Lower leg skin (tissue), 4 donors: ENCODE measurements at places on chromosomes 13 and 19. TPM values are rescaled to one million over a fixed set of nuclear protein-coding genes. Genes with fewer than 3 reads are reported as not detected.
A peak's percentile ranks its signal among the peaks of the same experiment; 100 is the strongest.

DNA sequence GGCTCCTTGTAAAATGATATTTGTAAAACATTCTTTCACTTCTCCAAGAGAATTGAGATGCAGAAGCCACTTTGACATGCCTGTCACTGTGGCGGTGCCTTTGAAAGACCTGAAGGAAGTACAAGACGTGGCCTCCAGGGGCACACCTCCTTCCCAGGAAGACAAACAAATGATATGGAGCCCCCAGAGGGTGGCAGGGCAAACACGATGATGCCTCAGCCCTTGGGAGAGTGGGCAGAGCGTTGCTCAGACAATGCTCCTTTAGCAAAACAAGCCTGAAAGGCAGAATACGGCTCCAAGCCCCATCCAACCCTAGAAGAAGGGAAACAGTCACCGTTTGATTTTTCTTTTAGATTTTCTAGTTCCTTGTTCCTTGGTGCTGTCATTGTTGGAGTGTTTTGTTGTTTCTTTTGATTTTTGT is 9.2 kb upstream of the ATP12A start:
- no peak for DNase-seq

- DNase-seq, result no peak
These were observed 83.4 kb downstream of the ATP8A2 start for GRCh38 chr13:25455146-25455545.

- no peak for DNase-seq
These were observed 3.9 kb downstream of the OCEL1 start for GRCh38 chr19:17229890-17230289.

GRCh38 chr13:59229401-59229800 is 934.3 kb downstream of the DIAPH3 start:
- DNase-seq, result no peak

DNA sequence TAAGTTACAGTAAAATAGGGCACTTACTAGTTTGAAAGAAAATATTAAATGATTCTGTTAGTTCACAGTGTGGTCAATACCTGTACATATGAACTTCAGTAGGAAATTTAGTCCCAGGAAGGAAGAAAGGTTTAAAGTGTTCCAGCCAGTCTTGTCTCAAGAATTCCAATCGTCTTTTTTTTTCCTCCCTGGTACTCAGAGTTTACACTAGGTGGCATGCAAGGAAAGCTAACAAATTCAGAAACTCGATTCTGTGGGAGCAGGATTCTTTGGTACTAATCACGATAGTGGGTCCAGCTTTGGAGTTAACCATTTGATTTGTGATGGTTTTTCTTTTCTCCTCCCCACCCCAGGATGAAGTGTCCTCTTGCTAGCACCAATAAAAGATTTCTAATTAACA is 43.6 kb downstream of the POLR1D start:
- DNase-seq, result no peak

DNA sequence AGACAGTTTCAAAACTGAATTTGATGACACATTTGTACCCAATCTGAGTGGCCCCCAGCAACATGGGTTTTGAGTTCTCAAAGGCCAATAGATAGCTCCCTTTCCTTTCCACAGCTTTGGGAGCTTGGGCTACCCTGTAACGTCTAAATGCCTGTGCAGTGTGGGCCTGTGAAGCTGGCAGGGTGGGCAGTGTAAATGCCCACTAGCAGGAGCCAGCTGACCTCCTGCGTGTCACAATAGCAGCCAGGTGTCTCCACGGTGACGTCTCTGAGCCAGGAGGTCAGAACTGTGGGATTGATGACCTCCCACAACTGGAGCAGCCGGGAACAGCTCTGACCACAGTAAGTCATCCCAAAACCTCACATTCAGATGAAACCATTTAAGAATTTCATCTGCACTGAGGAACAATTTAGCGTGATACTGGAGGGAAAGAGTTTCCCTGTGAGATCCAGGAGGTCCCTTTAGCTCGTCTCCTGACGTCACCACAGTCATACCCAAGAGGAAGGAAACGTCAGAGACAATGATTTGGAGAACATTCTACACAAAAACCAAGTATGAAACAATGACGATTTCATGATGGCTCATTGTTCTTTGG is at the start of gene IPO5:
Gene IPO5 (plus strand): TSS at position 300 of the 595 bp plus-strand sequence. CDS start 23,022 bp downstream, outside the sequence.
- peak; percentile 42 for DNase-seq

DNA sequence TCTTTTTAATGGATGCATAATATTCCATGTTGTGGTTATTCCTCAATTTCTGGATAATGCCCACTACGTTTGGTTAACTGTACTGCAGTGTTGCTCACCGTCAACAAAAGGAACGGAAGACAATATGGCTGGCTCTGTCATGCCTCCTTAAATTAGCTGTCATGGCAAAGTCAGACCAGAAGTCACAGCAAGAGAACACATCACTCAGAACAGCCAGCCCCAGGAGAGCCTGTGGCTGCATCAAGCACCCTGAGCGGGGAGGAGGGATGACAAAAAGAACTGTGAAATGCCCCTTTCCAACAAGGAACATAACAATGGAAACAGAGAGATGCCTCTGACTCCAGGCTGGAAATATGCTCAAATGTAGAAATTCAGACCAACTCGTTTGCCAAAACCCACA is 366.0 kb upstream of the ZNF507 start:
- peak; percentile 59 for DNase-seq

GRCh38 chr13:114017966-114018365 is 44.1 kb upstream of the C13orf46 start:
- no peak for DNase-seq

DNA sequence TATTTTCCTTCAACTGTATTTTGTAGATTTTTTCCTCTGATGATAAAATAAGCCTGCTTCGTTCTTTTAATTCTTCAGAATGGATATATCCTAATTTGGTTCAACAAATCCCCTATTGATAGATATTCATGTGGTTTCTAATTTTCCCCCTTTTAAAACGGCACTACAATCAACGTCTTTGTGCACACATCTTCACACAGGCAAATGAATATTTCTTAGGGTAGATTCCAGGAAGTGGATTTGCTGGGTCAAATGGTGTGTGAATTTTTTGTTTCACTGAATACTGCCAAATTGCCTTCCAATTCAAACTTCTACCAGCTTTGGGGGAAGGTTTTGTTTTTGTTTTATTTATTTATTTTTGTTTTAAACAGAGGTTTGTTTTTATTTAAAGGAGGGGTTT is 287.2 kb downstream of the FOXO1 start:
- DNase-seq, result no peak

DNA sequence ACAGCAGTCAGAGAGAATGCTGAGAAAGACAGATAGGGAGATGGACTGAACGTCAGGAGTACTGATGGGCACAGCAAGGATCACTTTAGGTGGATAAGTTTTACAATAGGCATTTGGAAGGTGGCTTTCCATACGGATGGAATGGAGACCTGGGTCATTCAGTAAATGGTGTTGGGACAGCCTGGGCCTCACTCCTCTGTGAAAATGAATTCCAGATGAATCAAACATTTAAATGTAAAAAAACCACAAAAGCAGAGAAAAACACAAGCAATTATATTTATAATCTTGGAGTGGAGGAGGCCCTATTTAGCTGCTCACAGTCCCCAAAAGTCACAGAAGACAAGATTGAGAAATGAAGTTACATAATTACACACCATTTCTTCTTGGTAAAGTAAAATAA is 4.7 kb downstream of the IL17D start:
- DNase-seq, result no peak

GRCh38 chr13:110248449-110249143 is 58.4 kb downstream of the COL4A1 start:
- no peak for DNase-seq

- no peak for DNase-seq
These were observed 107.0 kb downstream of the PCDH9 start for GRCh38 chr13:67123165-67123564.

Gene MATK
- total RNA-seq, result 2.9 TPM

Gene POMP
- 39.6 TPM for total RNA-seq

Gene RAX2
- total RNA-seq, result not detected

Gene GJB6
- total RNA-seq, result 150 TPM

Gene PRR19
- total RNA-seq, result 0.29 TPM

Gene KLK7
- 206 TPM for total RNA-seq

Gene NLRP11
- 0.10 TPM for total RNA-seq

Gene ELL
- 26.9 TPM for total RNA-seq
